ENCODE measurements at places on chromosomes 16 and 17.
A peak's percentile ranks its signal among the peaks of the same experiment; 100 is the strongest.

GRCh38 chr16:27088216-27088615, 21.5 kb downstream of the C16orf82 start:
- no peak for DNase-seq

DNA sequence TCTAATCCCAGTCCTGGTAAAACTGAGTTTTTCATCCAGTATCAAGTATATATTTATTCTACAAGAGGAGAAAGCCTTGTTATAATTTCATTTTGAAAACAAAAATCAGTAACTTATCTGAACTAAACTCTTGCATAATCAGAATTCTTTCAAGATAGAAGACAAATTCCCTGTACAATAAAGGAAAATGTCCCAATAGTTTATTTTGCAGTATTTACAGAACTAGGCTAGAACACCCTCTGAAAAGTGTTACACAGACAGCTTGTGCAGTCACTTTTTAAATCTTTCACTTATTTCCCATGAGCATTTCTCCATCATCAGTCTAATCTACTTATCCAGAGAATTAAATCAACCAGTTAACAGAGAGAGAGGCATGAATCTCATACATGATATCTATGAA, 48.5 kb downstream of the SPOP start:
- DNase-seq, result no peak

DNA sequence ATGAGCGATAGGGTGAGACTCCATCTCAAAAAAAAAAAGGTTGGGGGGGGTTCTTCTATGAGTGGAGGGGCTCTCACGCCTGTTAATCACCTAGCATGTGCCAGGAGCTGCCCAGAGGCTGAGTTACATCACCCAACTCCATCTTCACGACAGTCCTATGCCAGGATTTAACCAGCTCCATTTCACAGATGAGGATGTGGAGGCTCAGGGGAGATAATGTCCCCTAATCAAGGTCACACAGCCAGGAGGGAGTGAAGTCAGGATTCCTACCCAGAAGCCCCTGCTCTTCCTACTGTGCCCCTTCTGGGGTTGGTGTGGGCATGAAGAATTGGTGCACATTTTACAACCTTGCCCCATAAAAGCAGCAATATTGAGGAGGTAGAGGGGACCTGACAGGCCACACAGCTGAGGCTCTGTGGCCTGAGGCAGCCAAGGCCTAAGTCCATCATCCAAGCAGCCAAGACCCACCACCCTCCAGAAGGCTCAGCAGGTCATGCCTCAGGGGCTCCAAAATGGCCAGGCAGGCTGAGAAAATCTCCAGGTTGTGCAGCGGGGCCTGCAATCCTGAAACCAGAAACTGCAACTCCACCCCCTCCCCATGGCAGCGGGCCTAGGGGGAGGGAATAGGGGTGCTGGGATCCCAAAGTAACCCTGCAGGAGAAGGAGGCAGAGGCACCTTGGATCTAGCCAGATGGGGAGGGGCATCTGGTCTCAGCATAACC, 6.9 kb downstream of the PPY start:
- no peak for DNase-seq

- DNase-seq, result no peak
Measured at GRCh38 chr17:3594051-3594800, 15.0 kb downstream of the TRPV1 start.

- DNase-seq, result no peak
Measured at GRCh38 chr16:31168848-31169247, 11.1 kb upstream of the FUS start.

- DNase-seq, result no peak
Measured at GRCh38 chr17:38591759-38592241, 14.0 kb downstream of the SRCIN1 start.

DNA sequence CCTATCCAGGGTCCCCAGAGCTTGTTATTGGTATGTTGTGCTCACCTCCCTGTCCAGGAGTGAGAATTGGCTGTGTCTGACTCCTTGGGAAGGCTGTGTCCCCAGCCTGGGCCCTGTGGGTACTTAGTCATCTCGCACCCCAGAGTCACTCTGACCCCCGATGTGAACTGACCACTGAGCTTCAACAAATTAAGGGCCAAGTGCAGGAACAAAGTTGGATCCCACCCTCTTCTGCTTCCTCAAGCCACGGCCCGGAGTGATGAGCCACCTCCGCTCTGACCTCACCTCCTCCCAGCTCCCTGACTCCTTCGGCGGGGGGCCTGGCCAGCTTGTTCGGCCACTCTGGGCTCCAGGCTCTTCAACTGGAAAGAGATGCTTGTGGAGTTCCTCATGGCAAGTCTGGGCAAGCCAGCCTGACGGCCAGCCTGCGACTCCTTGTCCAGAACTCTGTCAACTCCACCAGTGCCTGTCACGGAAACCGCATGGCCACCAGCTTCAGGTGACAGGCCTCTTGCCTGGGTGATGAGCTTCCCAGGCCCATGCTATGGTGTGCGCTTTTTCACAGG, 22.3 kb upstream of the MPRIP start:
- DNase-seq, result no peak

DNA sequence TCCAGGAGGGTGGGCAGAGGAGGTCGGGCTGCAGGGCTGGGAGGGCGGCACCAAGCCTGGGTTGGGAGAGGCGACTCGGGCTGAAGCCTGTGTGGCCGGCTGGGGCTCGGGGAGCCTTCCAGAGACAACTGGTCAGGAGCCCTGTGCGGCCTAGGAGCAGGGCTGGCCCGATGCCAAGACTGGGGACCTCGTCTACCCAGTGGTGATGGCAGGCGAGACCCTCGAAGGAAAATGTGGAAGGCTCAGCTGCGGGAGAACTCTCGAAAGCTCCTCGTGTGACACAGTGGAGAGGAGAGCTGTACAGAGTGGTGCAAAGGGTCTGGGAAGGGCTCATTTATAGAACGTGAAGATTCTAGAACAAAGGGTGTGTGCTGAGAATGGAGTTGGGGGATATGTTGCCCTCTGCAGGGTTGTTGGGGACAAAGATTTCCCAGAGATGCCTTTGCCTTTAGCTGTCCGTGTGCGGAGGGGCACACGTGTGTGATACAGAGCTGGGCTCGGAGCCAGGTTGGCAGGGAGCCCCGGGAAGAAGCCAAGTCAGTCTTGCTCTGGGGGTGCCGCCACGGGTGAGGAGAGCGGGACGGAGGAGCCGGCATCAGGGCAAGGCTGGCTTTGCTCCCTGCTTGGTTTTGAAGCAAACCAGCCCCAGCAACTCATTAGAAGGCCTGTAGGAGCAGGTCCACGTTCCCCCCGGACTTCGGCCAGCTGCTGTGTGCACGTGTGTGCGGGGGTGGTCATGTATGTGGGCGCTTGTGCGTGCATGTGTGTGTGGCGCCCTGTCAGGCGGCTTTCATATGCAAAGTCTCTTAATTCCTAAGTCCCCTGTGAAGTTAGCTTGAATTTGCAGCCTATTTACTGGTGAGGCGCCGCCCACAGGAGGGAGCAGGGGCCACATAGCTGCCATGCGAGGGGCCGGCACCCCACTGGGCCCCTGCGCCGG, 132.4 kb upstream of the CHMP6 start:
- no peak for DNase-seq

DNA sequence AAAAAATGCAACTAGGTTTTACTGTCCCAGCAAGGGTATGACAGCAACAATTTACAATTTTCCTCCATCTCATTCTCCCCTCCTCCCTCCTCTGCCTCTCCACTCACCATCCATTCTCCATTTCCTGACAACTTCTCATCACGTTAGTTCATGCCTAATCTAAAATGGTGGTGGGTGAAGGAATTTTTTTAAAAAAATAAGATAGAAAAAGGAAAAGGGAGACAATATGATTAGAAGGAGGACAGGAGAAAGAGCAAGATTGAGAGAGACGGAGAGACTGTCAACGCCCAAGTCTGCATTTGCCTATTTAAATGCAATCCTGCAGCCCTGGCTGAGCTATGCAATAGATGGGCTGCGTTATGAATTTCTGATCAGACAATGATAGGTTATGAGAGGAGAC, 380.7 kb upstream of the PSMD7 start:
- no peak for DNase-seq

DNA sequence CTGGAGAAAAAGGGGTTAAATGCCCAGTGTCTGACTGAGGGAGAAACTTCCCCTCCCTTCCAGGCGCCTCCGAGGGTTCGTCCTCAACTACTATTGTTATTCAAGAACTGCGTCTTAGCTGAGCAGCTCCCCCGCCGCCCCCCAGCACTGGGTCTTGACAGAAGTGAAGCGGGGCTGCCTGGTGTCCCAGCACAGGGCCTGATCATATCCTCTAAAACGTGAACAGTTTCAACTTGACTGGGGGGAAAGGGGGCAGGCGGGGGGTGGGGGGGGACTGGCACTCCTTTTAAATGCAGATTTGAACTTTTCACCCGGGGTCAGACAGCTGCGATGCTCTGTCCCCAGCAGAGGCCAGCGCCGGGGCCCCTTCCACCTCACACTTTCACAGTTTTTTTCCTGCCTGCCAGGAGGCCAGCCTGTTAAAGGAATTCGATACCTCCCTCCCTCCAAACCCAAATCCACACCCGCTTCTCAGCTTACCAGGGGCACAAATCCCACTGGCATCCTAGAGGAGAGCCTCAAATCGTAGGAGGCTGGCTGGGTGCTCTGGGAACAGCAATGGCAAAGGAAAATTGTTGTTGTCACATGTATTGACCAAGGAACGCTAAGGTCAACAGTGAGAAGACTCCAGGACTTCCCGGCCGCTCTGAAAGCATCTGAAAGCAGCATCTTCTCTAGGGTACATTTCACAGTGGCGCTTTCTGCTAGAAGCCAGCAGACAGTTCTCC, 14.5 kb downstream of the ZFHX3 start:
- DNase-seq, result no peak

DNA sequence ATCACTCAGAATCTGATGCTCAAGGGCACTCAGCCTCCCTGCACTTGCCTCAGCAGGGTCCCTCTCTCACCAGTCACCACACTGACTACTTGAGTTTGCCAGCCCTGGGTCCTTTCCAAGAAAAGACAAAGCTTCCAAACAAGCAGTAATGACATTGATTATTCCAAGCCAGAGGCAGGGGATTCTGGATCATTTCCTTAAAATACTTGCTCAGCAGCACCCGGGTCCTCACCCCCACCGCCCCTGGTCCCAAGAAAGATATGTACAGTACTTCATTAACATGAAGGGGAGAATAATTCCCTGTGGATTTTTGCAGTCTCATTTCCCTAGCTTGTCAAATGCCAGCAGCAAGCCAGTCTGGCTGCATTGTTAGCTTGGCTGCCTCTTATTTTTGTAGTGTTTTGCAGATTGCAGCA, 83.2 kb upstream of the GNAO1 start:
- no peak for DNase-seq

DNA sequence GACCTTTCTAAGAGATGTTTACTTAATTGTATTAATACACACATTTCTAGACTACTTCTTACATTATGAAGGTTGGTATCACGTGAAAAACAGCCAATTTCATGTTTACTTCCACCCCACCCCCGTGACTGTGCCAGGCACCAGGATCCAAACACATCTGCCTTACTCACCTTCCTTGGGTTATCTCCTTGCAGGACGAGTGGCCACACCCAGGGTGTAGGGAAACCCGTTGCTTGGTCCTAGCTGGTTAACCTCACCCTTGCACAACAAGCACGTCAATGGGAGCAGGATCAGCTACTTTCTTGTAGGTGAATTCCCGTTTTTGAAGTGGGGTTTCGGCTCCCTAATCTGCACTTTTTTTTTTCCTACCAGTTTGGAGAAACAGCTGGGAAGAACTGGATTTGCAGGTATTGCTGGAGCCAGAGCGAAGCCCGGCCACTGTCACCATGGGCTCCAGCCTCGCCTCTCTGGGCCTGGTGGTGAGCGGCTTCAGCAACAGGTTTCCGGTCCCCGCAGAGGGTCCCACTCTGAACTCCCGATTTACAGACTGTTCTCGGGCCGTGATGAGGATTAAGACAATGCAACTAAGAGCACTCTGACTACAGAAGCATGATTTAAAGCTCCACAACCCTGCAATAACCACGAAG, 2.1 kb upstream of the UBB start:
- no peak for DNase-seq

GRCh38 chr17:48429638-48430586, at the start of gene SKAP1:
Gene SKAP1 (minus strand): TSS chr17:48430214.
- DNase-seq, result peak; percentile 41

DNA sequence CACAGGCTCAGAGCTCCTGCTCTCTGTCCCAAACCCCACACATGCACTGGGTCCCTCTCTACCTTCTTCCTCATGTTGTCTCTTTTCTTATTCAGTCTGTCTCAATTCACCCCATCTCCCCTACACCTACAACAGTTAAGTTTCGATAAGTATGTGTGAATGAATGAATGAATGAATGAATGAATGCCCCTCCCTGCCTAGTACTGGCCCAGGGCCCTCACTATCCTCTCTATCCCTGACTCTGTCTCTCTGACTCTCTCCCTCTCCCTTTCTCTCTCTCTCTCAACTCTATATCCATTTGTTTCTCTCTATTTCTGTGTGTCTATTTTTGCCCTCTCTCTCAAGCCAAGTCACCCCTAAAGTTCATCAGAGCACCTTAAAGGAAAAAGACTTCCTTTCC, 6.7 kb upstream of the KRT9 start:
- no peak for DNase-seq

- no peak for DNase-seq
Measured at GRCh38 chr16:57893217-57893558, 77.7 kb downstream of the CNGB1 start.

DNA sequence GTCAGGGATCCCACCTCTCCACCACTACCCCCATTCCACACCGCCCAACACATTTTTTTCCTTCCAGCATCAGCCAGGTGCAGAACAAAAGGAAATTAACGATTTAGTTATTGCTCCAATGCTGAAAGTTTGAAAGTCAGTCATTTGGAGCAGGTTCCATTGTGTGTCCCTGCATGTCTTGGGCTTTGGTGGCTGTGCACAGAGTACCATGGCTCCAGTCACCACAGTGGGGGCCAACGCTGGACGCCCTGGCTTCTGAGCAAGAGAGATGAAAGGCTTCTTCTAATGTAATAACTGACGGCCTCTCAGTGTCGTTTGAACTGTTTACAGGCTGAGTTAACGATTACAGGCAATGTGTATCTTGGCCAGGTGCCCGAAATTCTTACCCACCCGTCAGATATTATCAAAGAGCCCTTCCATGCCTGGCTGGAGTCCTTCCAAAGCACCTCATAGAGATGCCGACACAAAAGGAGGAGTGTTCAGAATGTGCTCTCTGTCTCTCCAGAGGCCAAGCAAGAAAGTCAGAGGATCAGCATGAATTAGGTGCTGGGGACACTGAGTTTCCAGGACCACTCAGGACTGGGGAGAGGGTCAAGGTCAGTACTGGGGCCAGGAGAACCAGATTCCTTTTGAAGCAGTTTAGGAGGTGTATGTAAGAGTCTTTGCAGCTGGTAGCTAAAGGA, 25.9 kb downstream of the RNF43 start:
- no peak for DNase-seq

- no peak for DNase-seq
Measured at GRCh38 chr16:85316321-85316919, 204.1 kb upstream of the CIBAR2 start.

Data from CD4-positive, alpha-beta T cell (primary cell).